Foreskin keratinocyte (primary cell): ENCODE measurements at places on chromosomes 5 and 9.
A peak's percentile ranks its signal among the peaks of the same experiment; 100 is the strongest.

GRCh38 chr5:109455598-109456096 is 45.9 kb upstream of the PJA2 start:
- DNase-seq: peak; percentile 100

GRCh38 chr9:85041466-85042137 is 372.1 kb downstream of the NTRK2 start:
- no peak for DNase-seq

DNA sequence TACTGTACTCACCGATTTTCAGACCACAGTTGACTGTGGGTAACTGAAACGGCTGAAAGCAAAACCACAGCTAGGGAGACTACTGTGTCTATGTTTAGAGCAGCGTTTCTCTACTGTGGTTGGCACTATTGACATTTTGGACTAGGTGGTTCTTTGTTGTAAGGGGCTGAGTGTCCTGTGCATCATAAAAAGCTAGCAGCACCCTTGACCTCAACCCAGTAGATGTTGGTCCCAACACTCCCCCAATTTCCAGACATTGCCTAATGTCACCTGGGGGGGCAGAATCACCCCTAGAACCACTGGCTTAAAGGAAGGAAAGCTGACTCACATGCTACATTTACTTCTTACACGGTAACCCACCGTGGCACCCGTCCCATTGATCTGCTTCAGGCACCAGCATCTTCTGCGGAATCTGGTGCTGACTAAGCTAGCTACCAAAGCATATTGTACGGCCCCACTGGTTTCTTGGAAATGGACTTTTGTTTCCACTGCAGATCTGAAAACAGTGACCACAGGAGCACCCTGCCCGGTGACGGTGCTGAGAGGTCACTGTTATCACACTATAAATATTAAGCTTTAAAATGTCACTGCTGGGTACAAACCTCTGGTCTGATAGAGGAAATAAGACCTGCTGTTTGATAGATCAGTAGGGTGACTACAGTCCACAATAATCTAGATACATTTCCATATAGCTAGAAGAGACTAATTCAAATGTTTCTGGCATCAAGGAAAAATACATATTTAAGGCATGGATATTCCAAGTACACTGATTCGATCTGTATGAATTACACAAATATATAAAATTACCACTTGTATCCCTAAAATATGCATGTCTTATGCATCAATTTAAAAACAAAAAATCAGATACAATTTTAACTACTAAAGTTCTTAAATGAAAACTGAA is 151.4 kb downstream of the HSD17B3 start:
- no peak for DNase-seq

- no peak for DNase-seq
Measured at GRCh38 chr5:152303841-152304240, 101.2 kb downstream of the NMUR2 start.

- DNase-seq: no peak
Measured at GRCh38 chr9:115517335-115518075, 399.5 kb upstream of the TNC start.

GRCh38 chr5:151019331-151019730 is 1.1 kb upstream of the GPX3 start:
- no peak for DNase-seq

DNA sequence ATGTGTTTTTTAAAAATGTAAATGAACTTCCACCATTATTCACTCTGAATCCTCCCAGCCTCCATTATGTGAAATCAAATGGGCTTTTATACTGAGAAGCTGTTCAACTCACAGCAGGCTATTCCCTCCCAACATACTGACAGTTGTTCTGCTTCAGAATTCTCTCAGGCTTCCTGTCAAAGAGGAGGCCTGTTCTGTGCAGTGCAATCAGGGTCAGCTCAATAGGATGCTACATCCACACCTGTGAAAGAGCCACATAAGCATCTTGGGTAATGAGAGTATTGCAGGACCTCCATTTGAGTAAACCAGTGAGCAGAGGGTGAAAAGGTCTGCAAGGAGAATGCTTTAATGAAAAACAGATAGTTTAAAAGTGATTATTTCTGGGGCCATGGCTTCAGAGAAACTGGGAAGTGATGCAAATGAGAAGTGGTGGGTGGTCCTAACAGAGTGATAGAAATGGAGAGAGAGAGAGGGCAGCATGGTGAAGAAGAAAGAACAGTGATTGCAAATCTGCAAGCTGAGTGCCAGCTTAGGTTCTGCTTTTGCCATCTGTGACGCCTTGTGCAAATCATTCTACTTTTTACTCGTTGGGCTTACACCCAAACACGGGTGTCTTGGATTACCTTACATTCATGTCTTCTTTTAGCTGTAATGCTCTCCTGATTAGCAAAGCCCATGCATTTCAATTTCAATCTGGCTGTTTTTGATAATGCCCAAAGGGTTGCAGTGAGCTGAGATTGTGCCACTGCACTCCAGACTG is 202.5 kb upstream of the NMUR2 start:
- DNase-seq: no peak

GRCh38 chr5:83494666-83495065 is 23.1 kb downstream of the VCAN start:
- DNase-seq: no peak

GRCh38 chr9:137619240-137620047 is 639 bp downstream of the EHMT1 start:
- no peak for DNase-seq

GRCh38 chr5:173833196-173833985 is 54.8 kb upstream of the CPEB4 start:
- DNase-seq: no peak

GRCh38 chr9:116264361-116264760 is 110.8 kb downstream of the PAPPA start:
- DNase-seq: no peak

GRCh38 chr5:144207875-144208444 is 37.3 kb downstream of the KCTD16 start:
- DNase-seq: no peak

DNA sequence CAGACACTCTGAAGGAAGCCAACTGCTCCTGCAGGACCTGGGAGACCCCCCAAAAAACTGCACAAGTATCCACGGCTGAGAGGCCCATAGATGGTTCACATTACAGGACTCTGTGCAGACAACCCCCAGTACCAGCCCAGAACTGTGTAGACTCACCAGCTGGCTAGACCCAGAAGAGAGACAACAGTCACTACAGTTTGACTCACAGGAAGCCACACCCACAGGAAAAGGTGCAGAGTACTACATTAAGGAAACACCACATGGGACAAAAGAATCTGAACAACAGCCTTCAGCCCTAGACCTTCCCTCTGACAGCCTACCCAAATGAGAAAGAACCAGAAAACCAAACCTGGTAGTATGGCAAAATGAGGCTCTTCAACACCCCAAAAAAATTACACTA is 281.2 kb upstream of the RGMB start:
- peak; percentile 42 for DNase-seq

DNA sequence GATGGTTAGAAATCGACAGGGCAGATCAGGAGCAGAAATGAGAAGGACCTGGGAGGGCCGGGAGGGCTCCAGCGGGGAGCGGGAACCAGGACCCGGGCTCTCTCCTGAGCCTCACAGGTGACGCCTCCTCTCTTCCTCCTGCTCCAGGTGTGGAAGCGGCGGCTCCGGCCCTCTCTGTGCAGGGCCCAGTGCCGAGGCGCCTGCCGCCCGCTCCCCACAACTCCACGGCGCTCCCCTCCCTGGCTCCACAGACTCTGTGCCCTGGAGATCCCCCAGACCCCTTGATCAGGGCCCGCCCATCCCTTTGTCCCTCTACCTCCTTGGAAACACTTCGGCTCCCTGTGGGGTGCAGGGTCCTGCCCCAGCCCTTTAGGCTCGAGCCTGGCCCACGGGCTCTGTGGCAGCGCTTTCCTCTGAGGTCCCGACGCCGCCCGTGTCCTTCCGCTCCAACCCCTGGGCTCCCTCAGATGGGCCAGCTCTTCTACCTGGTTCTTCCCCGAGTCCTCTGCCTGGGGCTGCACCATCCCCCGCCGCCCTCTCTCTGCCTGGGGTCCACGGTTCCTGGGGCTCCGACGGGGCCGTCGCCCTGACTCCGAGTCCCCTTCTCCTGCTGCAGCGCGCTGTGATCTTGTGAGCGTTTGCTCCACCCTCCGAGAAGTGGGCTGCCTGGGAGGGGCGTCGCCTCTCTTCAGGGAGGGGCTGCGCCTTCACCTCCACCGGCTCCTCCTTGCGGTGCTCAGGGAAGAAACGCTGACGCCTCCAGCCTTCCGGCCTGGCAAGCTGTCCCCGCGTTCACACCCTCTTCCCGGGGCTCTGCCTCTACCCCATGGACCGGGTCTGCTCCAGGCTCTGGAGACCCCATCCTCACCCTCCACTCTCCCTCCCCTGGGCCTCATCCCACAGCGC is 22.4 kb upstream of the SLC6A3 start:
- DNase-seq: no peak

GRCh38 chr5:30890377-30890776 is 303.1 kb upstream of the CDH6 start:
- DNase-seq: no peak

GRCh38 chr5:164233791-164234190 is 728.4 kb downstream of the MAT2B start:
- DNase-seq: peak; percentile 11
